Fibroblast of mammary gland (primary cell): ENCODE measurements at places on chromosomes 2 and 18.

GRCh38 chr2:142286618-142287017 is 155.8 kb upstream of the LRP1B start:
- DNase-seq = no peak

DNA sequence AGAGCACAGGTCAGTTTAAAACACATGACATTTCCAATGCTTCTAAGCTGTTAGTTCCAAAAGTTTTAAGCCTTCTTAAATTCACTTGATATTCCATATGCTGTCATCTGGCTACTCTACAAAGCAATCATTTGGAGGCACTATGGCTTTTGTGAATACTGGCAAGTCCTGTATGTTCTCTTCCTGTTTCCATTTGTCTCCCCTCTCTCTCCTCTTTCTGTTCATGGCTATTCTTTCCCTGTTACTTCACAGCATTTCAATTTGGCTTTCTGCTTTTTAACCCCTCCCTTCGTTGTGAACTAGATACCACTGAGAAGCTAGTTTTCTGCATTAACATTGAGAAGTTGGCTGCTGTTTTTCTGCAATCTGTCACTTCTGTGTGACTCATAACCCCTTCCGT is 1337.2 kb upstream of the CELF4 start:
- no peak for DNase-seq

DNA sequence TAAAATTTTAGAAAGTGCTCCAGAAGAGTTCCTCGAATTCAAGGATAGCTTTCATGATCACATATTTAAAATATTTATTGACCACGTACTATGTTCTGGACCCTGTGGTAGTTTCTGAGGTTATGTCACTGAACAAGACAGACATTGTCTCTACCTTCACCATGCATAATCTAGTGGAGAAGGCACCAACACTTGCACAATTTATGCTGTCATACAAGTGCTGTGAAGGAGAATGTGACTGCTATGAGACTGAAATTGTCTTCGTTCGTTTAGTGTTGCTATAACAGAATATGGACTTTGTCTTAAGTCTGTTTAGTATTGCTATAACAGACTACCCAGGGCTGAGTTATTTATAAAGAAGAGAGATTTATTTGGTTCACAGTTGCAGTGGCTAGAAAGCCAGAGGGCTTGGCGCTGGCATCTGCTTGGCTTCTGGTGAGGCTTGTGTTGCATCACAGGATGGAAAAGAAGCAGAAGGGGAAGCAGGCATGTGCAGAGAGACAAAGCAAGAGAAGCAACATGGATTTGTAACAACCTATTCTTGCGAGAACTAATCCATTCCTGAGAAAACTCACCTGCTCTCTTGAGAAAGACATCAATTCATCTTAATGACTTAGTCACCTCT is 50.0 kb upstream of the RFX8 start:
- DNase-seq = no peak

- no peak for DNase-seq
These were observed 737.6 kb downstream of the LRP1B start for GRCh38 chr2:141393214-141393545.

DNA sequence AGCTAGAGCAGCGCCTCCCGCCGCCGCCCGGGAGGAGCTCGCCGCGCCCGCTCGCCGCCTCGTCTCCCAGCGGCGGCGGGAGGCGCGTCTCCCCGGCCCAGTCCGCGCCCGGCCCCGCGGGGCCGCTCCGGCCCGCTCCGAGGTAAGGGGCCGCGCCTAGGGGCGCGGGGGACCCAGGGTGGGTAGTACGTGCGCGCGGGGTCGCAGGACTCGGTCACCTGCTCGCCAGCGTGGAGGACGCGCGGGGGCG is 259 bp downstream of the NPAS2 start:
- DNase-seq = no peak

DNA sequence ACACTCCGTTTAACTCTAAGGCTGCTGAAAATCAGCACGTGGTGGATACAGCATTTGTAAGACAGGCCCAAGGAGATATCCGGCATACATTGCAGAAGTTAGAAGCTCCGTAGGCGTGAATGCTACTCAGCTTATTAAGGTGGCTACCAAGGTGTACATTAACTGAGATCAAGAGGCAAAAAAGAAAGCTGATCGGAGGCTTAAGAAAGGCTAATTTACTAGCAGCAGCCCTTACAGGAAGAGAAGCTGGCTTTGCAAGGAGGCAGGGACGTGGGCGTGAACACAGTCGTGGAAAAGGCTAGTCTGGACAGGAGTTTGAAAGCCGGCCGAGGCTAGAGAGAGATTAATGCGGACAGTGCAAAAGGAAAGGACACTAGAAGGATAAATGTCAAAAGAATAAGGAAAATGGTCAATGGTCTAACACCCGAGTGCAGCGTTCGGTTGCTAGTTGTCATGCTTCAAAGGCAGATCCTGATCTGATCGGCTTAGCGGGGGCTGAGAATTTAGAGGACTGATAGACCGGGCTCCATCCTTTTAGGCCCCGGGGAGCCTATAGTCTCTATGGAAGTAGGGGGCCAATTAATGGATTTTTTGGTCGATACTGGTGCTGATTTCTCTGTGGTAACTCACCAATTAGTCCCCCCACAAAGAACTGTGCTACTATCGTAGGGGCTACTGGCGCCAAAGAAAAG is 45.6 kb upstream of the SELENOI start:
- peak; percentile 55 for DNase-seq

DNA sequence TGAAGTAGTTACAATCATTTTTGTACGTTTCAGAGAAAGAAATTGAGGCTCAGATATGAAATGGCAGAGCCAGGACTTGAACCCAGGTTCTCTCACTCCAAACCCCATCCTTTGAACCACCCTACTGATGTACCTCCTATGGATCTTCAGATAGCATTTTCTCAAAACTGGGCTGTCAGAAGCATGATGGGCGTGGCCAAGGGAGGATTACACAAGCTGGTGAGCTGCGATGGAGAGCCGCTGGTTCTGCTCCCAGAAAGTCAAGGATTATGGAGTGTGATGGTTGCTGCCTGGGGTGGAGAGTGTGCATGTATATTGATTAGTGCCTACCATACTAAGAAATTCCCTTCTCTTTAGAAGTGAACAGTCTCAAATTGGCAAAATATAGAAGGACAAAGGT is 47.0 kb upstream of the PPP1CB start:
- no peak for DNase-seq

- DNase-seq = no peak
These were observed 656 bp downstream of the UNC80 start for GRCh38 chr2:209772290-209772685.

GRCh38 chr2:86697551-86698104 is 22.5 kb upstream of the RMND5A start:
- no peak for DNase-seq

GRCh38 chr2:239393941-239394340 is 6.9 kb downstream of the HDAC4 start:
- DNase-seq = peak; percentile 84

DNA sequence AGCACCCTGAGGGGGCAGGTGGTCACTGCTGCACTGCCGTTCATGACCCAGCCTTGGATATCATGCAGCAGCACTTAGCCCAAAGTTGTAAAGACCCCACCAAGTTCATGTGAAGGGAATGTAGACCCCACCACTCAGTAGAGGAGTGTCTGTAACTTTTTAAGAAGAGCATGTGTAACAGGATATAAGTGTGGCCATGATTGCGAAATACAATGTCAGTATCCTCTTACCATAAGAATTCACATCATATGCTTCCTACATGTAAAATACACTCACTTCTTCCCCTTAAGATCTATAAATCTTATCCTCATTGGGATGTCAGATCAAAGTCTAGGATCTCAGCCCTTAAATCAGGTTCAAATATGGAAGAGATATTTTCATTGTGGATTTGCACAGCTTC is 276.9 kb downstream of the PTPRM start:
- DNase-seq = peak; percentile 53

DNA sequence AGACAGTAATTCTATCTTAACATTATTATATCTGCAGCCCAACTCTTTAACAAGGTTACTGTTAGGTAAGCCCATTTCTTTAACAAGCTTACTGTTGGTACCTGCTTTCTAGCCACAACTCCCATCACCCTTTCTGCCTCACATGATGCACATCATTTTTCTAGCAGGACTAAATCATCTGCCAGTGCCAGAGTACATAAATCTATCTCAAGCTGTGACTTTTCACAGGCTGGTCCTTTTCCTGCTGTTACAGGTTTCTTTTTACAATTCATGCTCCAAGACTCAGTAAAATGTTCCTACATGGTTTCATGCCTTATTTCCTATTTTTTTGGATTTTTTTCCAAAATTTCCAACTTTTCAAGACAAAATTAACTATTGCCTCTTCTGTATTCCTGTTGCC is 30.4 kb upstream of the ZC3H15 start:
- DNase-seq = no peak

DNA sequence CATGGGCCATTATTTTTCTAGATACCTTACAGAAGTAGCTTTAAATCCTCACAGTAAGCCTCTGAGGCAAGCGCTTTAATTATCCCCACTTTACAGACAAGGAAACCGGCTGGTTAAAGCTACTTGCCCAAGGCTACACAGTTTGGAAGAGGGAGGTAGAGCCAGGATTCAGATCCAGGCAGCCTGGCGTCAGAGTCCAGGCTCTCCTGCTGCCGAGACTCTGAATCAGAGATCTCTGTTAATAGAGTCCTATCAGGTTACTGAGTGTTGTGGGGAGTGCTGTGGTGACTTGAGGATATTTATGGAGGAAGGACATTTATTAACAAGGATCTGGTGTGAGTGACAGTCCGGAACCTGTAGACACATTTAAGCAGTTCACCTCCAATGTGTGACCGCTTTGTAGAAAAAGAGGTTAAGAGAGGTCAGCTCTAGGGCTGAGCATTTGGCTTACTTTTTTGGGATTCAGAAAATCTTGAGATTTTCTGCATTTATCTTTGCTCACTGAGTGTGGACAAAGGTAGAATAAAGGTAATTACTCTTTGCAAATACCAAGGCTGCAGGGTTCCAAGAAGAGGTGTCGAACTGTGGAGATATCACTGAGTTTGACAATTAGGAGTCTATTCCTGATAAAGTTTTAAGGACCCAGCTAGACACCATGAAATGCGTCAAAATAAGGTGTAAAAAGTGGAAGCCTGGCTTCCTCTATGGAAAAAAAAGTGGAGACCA is 1.6 kb upstream of the CEP192 start:
- no peak for DNase-seq

GRCh38 chr18:79863161-79864005 is 65.6 kb downstream of the KCNG2 start:
- no peak for DNase-seq

DNA sequence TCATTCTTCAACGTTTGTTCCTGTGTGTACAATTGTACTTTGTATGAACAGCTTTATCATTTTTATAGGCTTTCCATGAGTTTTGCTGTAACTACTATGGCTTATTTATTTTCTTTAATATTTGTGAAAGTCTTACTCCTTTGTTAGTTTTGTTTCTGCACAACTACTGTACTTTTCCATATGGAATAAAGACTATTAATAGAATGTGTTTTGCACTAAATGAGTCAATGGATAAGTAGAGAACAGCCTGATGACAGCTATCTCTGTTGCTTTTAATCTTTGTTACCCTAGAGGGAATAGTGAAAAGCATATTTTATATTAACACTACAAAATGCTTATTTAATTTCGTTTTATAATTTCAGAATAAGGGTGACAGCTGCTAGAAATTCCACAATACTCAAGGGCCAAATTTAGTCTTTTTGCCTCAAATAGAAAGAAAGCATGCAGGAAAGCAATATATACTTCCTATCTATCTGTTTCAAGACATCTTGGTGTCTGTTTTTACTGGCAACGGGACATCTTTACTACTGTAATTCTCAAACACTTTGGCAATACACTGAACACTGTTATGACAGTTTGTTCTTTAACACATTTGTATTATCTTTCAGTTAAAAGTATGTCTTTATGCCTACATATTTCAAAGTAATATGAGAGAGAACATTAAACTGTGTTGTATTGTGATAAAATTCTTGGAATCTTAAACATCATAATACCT is 53.9 kb downstream of the WDSUB1 start:
- no peak for DNase-seq

- no peak for DNase-seq
These were observed 55.5 kb upstream of the ST6GAL2 start for GRCh38 chr2:106941372-106941993.

- DNase-seq = no peak
These were observed 80.9 kb upstream of the GALNT5 start for GRCh38 chr2:157176602-157177001.

DNA sequence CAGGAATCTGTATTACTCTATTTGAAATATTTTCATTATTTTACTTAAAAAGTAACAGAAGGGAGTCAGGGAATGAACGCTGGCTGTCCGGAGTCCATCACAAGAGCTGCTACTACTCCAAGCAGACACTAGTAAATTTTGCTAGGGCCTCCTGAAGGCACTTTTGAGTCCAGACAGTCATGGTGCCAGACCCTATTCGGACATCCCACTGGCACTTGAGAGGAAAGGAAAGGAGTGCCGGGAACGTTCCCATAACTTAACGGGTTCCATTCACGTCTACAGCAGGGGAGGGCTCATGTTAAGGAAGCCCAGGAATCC is 563 bp upstream of the GMCL1 start:
- no peak for DNase-seq
